Stimulated activated CD8-positive, alpha-beta memory T cell treated with anti-CD3 and anti-CD28 coated beads, Interleukin-7, amount 100 ng/mL, for 4 hours (primary cell): ENCODE measurements at places on chromosomes 4 and X.

- DNase-seq, result no peak
Measured at GRCh38 chr4:150896497-150896896, 118.6 kb downstream of the LRBA start.

GRCh38 chr4:181822005-181822375, 421.2 kb upstream of the TENM3 start:
- no peak for DNase-seq

DNA sequence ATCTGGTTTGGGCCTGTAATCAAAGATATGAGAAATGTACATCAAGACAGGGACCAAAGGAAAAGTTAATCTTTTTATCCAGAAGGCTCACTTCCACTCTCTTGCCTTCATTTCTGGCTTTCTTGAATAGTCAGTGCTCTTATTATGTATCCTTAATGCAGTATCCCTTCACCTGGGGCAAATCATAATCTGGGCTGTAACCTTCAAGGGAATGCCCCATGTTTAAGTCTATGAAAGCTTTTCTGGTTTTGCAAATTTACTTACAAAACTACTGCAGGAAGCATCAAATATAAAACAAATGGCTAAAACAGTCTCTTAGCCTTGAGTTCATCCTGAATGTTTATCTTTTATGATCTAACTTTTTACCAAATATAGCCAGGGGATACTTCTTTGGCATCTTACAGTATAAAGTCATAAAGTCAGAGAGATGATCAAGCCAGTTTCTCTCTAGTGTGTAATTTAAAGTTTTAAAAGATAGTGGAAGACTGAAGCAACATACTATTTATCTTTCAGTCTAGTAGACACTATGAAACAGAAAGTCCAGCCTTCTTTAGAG, 1214.8 kb downstream of the STIM2 start:
- DNase-seq, result no peak

- no peak for DNase-seq
Measured at GRCh38 chr4:152949930-152950329, 13.8 kb downstream of the FHDC1 start.

GRCh38 chr4:34245276-34245675, 1999.0 kb downstream of the ARAP2 start:
- no peak for DNase-seq

DNA sequence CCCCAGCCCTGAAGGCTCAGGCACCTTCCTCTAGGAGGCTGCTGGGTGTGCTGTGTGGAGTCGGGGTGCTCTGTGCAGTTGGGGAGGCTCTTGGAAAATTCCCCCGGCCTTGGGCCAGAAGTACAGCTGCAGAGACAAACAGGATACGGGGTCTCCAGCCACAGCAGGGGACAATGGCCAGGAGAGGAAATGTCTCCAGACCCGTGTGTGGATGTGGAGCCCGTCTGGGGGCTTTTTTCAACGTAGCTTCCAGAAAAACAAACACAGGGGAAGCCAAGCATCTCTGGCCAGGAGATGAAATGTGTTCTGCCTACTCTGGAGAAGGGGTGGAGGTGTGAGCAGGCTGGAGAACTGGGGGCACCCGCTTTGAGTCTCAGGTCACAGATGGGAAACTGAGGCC, 3.7 kb upstream of the SH3TC1 start:
- no peak for DNase-seq

GRCh38 chrX:121013897-121014455, 28.4 kb upstream of the CT47A1 start:
- DNase-seq, result no peak

DNA sequence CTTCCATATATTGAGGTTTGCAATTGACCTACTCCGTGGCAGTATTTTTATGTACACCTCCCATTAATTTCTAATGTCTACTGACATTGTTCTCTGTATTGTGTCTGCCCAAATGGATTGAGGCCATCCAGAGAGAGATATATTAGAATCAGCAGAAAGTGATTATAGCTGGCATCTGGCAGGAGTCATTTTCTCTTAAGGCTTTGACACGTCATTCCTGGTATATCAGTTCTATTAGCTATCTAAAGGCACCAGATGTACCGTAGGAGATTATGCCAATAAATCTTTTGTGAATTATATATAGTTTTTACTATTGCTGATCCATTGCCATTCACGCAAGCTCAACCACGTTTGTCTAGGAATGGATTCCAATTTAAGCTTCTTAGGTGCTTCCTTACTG, 1026.4 kb upstream of the IGFBP7 start:
- no peak for DNase-seq

- DNase-seq, result peak; percentile 87
Measured at GRCh38 chr4:108650212-108651013, at the start of gene OSTC. TSS of gene OSTC (plus strand) at chr4:108650599. CDS start at chr4:108650656, 57 bp downstream.

DNA sequence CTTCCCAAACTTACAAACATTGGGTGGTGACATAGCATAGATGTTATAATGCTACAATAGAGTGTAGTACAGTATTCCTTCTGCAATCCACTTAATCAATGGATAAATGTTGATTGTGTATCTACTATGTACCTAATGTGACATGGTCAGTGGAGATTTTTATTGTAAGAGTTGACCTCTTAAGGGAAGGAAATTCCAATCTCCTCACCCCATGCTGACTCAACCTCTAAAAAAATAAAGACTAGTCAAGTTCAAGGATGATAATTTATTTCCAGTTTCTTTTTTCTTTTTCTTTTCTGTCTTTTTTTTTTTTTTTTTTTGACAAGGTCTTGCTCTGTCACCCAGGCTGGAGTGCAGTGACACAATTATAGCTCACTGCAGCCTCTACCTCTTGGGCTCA, 206.5 kb upstream of the STS start:
- DNase-seq, result no peak
